ACHN (cell line): ENCODE measurements at places on chromosomes 3 and 15.

GRCh38 chr15:37131621-37132020 lies 31.3 kb upstream of the MEIS2 start:
- DNase-seq: no peak

DNA sequence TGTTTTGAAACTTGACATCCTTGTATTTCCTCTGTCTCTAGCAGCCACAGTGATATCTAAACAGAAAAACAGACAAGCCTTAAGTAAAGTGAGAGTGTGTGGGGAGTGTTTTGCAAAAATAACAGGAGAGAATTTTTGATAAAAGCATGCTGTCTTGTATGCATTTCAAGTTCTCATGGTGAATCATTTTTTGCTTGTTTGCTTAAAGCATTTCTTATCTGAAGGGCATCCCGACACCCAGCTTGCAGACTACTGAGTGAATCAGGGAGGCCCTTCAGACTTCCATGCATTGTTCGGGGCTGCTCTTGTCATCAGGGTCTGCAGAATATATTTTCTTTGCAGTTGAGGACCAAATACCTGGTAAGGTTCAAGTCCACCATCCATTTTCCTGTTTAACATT lies 8.5 kb downstream of the CGNL1 start:
- no peak for DNase-seq

- no peak for DNase-seq
Measured at GRCh38 chr3:180871901-180872300, 40.6 kb upstream of the FXR1 start.

DNA sequence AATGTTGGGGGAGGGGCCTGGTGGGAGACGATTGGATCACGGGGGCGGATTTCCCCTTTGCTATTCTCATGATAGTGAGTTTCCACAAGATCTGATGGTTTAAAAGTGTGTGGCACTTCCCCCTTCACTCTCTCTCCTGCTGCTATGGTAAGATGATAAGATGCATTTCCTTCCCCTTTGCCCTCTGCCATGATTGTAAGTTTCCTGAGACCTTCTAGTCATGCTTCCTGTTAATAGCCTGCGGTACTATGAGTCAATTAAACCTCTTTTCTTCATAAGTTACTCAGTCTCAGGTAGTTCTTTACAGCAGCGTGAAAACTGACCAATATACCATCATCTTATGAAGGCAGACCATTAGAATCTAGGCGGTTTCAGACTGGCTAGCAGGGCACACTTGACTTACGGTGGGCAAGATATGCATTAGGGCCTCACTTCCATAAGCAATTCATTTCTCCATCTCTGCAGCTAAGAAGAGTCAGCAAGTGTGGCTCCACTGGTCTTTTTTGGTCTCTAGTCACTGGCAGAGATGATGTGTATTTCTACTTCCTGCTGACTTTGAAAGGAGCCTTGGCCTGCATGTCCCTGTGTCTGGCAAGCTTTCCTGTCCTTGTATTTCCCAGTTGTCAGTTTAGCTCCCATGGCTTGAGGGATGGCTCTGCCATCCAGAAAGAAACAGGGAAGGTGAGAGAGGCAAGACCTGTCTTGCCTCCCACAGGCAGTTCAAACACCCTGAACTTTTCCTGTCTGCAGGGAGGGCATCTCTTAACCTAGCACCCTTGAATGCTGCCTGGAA lies 109.0 kb upstream of the ADAMTS9 start:
- DNase-seq: no peak

- DNase-seq: no peak
Measured at GRCh38 chr3:178205740-178206139, 330.5 kb upstream of the KCNMB2 start.

DNA sequence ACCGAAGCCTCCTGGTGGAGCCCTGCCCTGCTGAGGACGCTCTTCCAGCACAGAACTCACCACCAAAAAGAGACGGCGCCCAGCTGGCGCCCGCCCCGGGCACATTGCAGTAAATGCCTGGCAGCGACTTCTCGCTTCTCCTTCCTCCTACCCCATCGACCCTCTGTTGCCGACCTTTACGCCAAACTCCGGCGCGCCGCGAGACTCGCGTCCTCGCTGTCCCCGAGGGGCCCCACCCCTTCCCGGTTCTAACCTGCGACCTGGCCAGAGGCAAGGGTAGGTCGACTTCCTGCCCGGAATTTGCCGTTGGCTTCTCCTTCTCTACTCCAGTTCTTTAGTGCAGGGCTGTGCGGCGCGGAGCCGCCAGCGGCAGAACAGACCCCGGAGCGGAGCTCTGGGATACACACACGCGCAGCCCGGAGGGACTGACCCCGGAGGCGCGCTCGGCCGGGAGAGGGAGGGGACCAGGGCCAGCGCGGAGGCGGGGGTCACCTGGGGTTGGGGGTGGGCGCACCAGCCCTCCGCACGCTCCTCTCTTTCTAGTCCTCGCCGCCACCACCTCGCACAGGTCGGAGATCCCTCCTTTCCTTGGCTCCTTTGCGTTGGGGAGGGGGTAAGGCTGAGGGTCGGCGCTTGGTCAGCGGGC lies 226.6 kb upstream of the AZI2 start:
- DNase-seq: no peak

DNA sequence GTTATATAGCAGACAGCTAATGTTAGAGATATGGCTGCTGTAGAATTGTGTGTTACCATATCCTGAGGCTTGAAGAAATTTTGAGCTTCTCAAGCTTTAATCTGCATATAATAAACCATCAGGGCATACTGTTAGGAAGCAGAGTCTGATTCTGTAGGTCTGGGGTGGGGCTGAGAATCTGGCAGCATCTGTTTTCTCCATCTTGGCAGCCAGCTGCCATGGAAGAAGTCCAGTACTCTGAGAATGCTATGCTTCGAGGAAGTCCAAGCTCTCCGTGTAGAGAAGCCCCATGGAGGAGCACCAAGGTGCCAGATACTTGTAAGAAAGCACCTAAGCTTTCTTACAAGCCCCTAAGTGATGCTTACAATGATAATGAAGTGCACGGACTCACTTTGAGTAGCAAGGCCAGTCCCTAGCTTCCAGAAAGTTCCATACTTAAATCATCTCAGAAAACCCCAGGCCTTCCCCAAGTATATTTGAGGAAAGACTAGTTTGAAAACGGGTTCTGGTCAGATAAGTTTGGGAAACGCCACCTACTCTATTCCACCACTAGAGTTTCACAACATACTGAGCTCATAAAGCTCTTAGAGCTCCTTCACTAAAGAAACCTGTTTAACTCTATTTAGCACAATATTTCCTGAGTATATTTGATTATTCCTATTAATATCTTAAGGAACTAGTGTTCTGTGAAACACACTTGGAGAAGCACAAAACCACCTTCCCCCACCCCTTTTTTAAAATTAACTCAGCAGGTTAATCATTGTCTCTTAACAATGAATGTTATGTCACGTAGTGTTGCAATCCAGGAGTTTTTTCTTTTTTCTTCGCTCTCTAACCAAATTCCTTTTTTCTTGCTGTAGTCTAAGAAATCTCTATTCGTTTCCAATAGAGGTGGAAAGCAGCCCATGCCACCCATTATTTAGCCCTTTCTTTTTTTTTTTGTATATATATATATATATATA lies 59.9 kb upstream of the RASGRP1 start:
- peak; percentile 33 for DNase-seq

DNA sequence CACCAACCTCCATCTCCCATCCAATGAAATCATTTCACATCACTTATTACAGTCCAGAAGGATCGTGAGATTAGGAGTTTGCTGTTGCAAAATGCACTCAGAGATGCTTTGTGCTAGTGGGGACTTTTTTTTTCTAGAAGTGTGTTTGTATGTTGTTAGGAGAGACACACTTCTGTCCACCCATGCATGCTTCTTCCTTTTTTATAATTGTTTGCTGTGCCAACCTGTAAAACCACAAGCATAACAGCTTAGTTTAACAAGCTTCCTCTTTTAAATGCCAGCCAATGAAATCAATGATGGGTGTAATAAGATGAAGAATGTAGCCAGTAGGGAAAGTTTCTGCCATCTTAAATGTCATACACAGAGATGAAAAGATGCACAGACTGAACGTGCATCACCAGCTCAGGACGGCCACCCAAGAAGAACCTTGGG lies 305.6 kb upstream of the STT3B start:
- DNase-seq: no peak

DNA sequence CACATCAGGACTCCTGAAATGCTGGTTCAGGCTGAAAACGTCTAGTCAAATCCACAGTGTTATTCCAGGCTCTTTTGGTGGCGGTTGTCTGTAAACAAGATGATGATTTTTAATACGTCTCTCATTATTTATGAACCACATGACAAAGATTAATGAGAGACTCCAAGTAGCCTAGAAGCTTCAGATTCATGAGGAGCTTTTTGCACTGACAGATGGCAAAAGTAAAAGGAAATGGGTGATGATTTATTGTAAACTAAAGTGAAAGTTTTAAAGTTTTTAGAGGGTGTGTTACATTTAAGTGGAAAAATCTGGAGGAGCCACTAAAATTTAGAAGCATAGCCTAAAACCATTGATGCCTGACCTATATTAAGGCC lies 77.0 kb downstream of the BBX start:
- no peak for DNase-seq

- DNase-seq: peak; percentile 52
Measured at GRCh38 chr15:40310001-40310959, 2.5 kb upstream of the PLCB2 start.

GRCh38 chr3:157317895-157318294 lies 118.8 kb upstream of the PTX3 start:
- peak; percentile 48 for DNase-seq

DNA sequence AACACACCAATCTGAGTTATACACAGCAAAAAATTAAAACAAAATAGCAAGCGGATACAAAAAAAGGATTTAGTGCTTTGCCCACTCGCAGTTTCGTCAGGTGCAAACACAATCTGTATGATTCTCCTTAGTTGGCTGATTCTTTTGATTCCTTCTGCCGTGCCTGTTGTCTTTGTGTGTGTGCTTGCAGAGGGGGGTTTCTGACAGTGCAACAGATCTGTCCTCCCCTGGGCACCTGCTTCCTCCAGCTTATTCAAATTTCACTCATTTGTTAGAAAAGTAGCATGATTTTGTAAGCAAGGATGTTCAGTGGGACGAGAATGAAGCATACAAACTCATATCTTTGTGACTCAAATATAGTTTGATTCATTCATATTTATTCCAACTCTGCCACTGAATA lies 74.0 kb upstream of the NEO1 start:
- DNase-seq: no peak

DNA sequence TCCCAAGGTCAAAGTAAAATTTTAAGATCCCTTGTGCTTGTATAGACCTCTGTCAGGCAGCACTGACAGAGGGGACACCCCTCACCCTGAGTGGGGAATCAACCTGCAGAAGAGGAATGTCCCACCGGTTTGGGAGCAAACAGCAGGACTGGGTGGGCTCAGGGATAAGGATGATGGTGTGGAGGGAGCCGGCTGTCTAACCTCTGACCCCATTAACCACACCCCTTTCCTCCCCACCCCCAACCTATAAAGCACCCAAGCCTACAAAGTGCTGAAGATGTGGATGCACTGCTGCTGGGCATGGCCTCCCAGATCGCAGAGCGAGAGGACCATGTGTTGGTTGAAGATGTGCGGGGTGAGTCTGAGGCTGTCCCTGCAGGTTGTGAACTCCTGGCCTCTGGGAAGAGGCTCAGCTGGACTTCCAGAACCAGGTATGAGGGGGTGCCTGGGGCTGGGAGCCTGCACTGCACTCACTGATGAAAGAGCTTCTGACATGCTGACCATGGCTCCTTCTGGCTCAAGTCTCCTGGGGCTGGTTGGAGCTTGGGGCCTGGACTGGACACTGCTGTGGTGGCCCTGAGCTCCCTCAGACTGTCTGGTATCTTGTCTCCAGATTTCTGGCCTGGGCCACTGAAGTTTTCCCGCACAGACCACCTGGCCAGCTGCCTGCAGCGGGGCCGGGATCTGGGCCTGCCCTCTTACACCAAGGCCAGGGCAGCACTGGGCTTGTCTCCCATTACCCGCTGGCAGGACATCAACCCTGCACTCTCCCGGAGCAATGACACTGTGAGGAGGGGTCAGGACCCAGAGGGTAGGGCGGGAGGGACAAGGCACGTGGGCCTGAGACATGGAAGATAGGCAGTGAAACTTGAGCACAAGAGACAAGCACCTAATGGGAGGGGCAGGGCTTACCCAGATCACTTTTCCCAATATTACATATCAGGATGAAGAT lies 9.3 kb downstream of the DUOX1 start:
- no peak for DNase-seq

- DNase-seq: no peak
Measured at GRCh38 chr3:48960841-48961413, 29.1 kb upstream of the P4HTM start.
